GM23248 (cell line): ENCODE measurements at places on chromosomes 4 and X.

DNA sequence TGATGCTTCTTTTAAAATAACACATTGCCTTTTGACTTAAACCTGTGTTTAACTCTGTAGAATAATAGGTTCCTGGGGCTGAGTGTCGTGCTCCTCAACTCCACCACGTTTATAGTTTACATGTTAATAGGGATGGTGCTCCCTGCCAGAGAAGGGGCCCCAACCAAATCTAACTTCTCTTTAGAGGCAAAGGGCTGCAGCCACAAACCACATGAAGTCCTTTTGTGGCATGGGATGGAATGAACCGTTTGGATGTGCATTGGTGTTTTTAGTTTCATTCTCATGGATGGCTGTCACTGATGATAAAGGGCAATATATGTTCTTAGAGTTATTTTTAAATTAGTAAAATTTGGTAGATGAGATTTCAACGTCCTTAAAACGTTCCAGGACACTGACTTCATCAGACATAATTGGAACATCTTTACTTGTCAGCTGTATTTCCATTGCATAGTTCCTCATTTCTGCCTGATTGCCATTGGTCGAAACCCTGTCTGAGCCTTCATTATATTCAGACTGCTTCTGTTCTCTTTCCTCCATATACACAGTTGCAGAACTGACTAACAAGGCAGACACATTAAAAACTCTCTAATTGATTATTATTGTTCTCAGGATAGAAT, 60.4 kb upstream of the HPF1 start:
- H3K27ac ChIP-seq: no peak overlapping the region
- no peaks in the 10 kb centered on the region for H3K4me1 ChIP-seq
- H3K27me3 ChIP-seq: no peaks in the 10 kb centered on the region
- H3K36me3 ChIP-seq: no peaks in the 10 kb centered on the region

DNA sequence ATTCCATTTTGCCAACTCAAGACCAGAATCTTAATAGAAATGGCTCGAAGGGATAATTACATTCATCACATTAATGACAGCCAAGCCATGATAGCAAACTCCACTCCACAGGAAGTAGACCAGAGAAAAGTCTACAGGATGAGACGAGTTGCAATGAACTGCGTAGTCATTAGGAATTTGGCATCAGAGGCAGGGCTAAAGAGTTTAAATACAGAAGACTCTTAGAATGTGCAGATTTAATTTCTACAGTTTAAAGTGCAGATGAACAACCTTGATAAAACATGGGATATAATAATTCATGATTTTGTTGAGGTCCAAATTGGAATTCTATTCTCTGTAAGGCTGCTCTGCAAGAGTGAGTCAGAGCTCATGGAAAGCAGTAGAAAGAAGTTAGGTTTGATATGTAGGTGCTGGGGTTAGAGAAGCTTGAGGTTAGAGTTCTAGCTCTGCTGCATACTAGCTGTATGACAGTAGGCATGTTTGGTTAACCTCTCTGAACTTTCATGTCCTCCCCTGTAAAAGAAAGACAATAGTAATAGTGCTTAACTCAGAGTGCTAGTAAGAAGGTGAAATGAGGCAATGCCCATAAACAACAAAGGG, 32.2 kb downstream of the LNX1 start:
- H3K27me3 ChIP-seq: no peaks in the 10 kb centered on the region
- 0 out of 2 replicates have a peak overlapping the region, but pooled peaks have one; percentile 62 for H3K4me3 ChIP-seq
- peak; percentile 40 for DNase-seq
- H3K36me3 ChIP-seq: no peaks in the 10 kb centered on the region
- H3K4me1 ChIP-seq: peaks cover 44% of the 10 kb centered on the region

- no peaks in the 10 kb centered on the region for H3K36me3 ChIP-seq
- peaks cover 9% of the 10 kb centered on the region; the same call in 1 of the 2 replicates for H3K27me3 ChIP-seq
- H3K27ac ChIP-seq: no peak overlapping the region
- DNase-seq: no peak
- H3K4me3 ChIP-seq: no peak overlapping the region
Measured at GRCh38 chr4:120034913-120035312, 31.7 kb downstream of the MAD2L1 start.

- H3K27me3 ChIP-seq: no peaks in the 10 kb centered on the region
- H3K36me3 ChIP-seq: no peaks in the 10 kb centered on the region
- H3K27ac ChIP-seq: no peak overlapping the region
- no peak overlapping the region for H3K4me3 ChIP-seq
- DNase-seq: no peak
- no peaks in the 10 kb centered on the region for H3K4me1 ChIP-seq
Measured at GRCh38 chrX:47608130-47608810, 11.4 kb downstream of the SYN1 start.

GRCh38 chr4:24753519-24753918, 41.9 kb upstream of the SOD3 start:
- peak; percentile 81 for DNase-seq
- no peak overlapping the region for H3K27ac ChIP-seq
- no peak overlapping the region for H3K4me3 ChIP-seq
- no peaks in the 10 kb centered on the region for H3K27me3 ChIP-seq
- peaks cover 9% of the 10 kb centered on the region for H3K4me1 ChIP-seq

- DNase-seq: peak; percentile 35
- no peaks in the 10 kb centered on the region for H3K27me3 ChIP-seq
- H3K27ac ChIP-seq: no peak overlapping the region
- no peaks in the 10 kb centered on the region for H3K36me3 ChIP-seq
Measured at GRCh38 chrX:20969565-20969964, 404.7 kb upstream of the CNKSR2 start.

DNA sequence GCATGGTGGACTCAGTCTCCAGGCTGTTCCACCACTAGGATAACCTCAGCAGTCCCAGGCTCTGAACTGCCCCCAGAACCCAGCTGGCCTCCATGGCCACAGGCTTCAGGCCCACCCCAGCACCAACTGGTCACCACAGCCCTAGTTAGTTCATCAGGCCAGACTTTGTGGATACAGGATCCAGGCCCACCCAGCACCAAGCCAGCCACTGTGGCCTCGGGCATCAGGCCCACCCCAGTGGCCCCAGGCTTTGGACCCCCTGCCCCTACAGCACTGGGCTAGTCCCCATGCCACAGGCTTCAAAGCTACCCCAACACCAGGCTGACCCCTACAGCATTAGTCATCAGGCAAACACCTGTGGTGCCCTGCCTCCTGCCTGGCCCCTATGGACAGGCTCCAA, 50.0 kb downstream of the ZCCHC13 start:
- no peak overlapping the region for H3K4me3 ChIP-seq
- H3K27ac ChIP-seq: no peak overlapping the region
- no peaks in the 10 kb centered on the region for H3K36me3 ChIP-seq
- H3K4me1 ChIP-seq: peaks cover 9% of the 10 kb centered on the region
- no peak for DNase-seq

GRCh38 chr4:147524601-147525000, 43.7 kb downstream of the EDNRA start:
- no peak overlapping the region for H3K27ac ChIP-seq
- H3K4me1 ChIP-seq: no peaks in the 10 kb centered on the region
- no peaks in the 10 kb centered on the region for H3K36me3 ChIP-seq
- H3K27me3 ChIP-seq: no peaks in the 10 kb centered on the region

- peaks cover 22% of the 10 kb centered on the region for H3K36me3 ChIP-seq
- H3K27me3 ChIP-seq: no peaks in the 10 kb centered on the region
- no peaks in the 10 kb centered on the region for H3K4me1 ChIP-seq
- DNase-seq: no peak
- no peak overlapping the region for H3K4me3 ChIP-seq
- no peak overlapping the region for H3K27ac ChIP-seq
Measured at GRCh38 chr4:105274090-105274489, 127.4 kb downstream of the TET2 start.

DNA sequence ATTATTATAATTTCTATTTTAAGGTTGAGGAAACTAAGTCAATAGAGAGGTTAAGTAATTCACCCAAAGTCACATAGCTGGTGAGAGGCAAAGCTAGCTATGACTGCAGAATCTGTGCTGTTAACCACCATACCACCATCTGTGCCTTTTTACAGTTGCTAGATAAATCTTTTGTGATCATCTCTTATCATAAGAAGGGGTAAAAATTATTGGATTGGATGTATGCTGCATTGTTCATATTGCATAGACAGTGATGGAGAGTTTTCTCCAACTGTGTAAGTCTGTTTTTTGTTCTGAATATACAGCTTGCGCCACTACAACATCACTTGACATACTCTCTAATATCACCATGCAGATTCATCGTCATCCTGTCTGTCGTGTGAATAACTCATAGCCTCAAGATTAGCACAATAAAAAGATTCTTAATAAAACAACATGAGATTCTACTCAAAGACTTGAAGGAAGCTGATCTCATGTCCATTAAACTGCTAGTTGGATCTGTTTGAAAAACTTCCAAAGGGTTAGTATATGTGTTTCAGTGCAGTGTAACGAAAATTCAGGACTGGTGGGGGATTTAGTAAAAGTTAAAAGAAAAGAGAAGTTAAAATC, 495.9 kb downstream of the SPRY1 start:
- no peaks in the 10 kb centered on the region for H3K27me3 ChIP-seq
- H3K4me1 ChIP-seq: peaks cover 17% of the 10 kb centered on the region
- no peaks in the 10 kb centered on the region for H3K36me3 ChIP-seq
- no peak overlapping the region for H3K27ac ChIP-seq
- H3K4me3 ChIP-seq: no peak overlapping the region

DNA sequence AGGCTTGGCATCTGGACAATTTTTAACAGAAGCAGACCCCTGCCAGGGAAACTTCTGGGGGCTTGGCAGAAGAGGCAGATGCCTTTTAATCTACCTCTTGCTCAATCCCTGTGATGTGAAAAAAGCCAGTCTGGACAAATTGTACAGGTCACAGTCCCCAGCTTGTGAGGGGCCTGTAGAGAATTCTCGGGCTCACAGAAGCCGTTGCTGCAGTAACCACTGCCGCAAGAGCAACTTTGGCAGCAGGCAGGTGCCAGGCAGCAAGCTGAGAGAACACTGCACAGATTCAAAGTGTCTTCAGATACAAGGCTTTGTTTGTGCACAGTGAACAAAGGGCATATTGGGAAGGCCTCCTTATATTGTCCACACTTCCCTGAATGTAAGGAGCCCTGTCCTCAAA, 11.7 kb downstream of the GPKOW start:
- H3K27ac ChIP-seq: no peak overlapping the region
- no peaks in the 10 kb centered on the region for H3K4me1 ChIP-seq
- no peaks in the 10 kb centered on the region for H3K27me3 ChIP-seq
- no peak overlapping the region for H3K4me3 ChIP-seq
- no peak for DNase-seq

- 0 out of 2 replicates have a peak, but pooled peaks cover 7% of the 10 kb centered on the region for H3K4me1 ChIP-seq
- H3K36me3 ChIP-seq: no peaks in the 10 kb centered on the region
- H3K27me3 ChIP-seq: no peaks in the 10 kb centered on the region
- H3K4me3 ChIP-seq: no peak overlapping the region
- no peak for DNase-seq
Measured at GRCh38 chr4:53647547-53647946, 56.3 kb upstream of the LNX1 start.

- peaks cover 15% of the 10 kb centered on the region; the same call in 1 of the 2 replicates for H3K36me3 ChIP-seq
- H3K27me3 ChIP-seq: no peaks in the 10 kb centered on the region
- H3K27ac ChIP-seq: no peak overlapping the region
Measured at GRCh38 chr4:82984459-82984858, 26.2 kb downstream of the LIN54 start.

DNA sequence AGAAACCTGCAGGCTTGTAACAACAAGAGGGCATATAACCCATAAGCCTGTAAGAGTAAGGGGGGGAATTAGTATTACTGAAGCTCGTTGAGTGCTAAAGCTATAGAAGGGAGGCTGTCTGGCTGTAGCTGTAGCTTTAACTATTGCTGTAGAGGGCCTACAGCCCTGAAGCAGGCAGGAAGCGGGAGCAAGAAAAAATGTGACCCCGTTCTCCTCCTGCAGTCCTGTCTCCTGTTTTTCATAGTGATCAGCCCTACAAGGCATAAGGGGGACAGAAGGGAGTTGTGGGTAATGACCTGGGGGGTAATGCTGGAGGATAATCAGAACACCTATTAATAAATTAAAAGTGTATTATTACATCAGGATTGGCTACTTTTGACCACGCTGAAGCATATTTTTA, 206.9 kb upstream of the MAB21L2 start:
- peaks cover 3% of the 10 kb centered on the region; the same call in 1 of the 2 replicates for H3K4me1 ChIP-seq
- H3K4me3 ChIP-seq: no peak overlapping the region
- H3K27ac ChIP-seq: no peak overlapping the region
- DNase-seq: no peak

DNA sequence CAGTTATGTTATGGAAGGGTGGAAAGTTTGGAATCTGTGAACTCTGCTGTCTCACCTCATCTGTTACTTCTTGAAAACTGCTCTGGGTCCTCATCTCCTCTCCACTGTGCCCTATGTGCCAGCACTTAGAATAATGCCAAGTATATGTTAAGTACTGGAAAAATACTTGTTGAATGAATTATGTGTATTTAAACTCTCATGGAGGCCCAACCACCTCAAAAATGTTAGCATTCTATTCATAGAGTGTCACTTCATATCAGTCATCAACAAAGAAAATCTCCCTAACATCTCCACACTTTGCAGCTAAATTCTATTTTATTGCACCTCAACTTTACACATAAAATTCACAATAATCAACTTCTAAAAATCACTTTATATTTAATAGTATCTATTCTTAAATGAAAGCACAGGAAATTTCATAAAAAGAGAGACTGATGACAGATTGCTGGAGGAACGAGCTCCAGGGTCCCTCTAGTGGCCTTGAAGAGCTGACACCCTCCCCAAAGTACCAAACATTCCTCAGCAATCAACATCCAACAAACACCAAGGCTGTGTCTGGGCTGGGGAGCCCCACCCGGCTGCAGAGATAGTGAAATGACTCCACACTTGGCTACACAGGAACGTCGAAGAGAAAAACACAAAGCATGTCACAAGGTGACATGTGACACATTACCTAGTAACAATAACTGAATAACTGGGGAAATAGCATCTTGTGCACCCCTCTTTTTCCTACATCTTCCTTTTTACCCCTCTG, 45.8 kb downstream of the SLC39A8 start:
- no peaks in the 10 kb centered on the region for H3K27me3 ChIP-seq
- no peak overlapping the region for H3K4me3 ChIP-seq
- H3K36me3 ChIP-seq: no peaks in the 10 kb centered on the region
- no peak overlapping the region for H3K27ac ChIP-seq
- H3K4me1 ChIP-seq: no peaks in the 10 kb centered on the region

DNA sequence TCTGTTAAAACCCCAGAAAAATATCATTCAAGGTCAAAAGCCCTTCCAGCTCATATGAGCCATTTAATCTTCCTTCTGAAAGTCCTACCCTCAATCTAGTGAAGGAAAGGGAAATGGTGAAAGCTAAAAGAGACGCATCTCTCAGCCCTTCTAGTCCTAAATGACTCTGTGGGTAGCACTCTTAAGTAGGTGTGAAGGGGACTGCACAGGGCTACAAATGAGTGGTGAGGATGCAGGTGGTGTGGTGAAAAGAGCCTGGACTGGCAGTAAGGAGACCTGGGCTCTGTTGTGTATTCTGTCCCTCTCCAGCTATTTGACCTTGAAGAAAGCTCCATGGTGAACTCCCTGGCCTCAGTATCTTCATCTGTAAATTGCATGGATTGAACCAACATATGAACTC, 671.8 kb upstream of the DIPK2B start:
- H3K27me3 ChIP-seq: no peaks in the 10 kb centered on the region
- no peak overlapping the region for H3K27ac ChIP-seq
- H3K36me3 ChIP-seq: no peaks in the 10 kb centered on the region
- no peak overlapping the region for H3K4me3 ChIP-seq
- no peaks in the 10 kb centered on the region for H3K4me1 ChIP-seq
